ENCODE measurements at places on chromosomes 3 and 15. TPM values are rescaled to one million over a fixed set of nuclear protein-coding genes. Genes with fewer than 3 reads are reported as not detected.

The STRIT1 gene
- not detected for total RNA-seq

The SATB1 gene
- total RNA-seq, result 24.4 TPM

The CDCP1 gene
- total RNA-seq, result 11.6 TPM

The LSAMP gene
- 0.44 TPM for total RNA-seq

The HRG gene
- total RNA-seq, result not detected

The ISL2 gene
- not detected for total RNA-seq

The TRMT10C gene
- 18.7 TPM for total RNA-seq

The PPM1M gene
- 13.0 TPM for total RNA-seq

The GOLGA8Q gene
- 9.0 TPM for total RNA-seq

The EAF2 gene
- total RNA-seq, result 14.6 TPM

The BTLA gene
- 1.3 TPM for total RNA-seq

The STXBP5L gene
- total RNA-seq, result not detected

The THUMPD3 gene
- 53.8 TPM for total RNA-seq

The DAZL gene
- not detected for total RNA-seq

The WDR72 gene
- not detected for total RNA-seq

The MYRIP gene
- total RNA-seq, result 9.8 TPM

The DPPA2 gene
- total RNA-seq, result not detected

The DGKG gene
- total RNA-seq, result 2.4 TPM

The EXD1 gene
- total RNA-seq, result not detected

The DUOXA2 gene
- not detected for total RNA-seq

The TRH gene
- not detected for total RNA-seq

The SEMA3F gene
- 32.8 TPM for total RNA-seq

The NR2F2 gene
- total RNA-seq, result 17.2 TPM

The ROPN1 gene
- total RNA-seq, result not detected

The GP5 gene
- total RNA-seq, result not detected

The SYNPR gene
- not detected for total RNA-seq

The SECISBP2L gene
- total RNA-seq, result 96.9 TPM

The RASGRP1 gene
- 1.1 TPM for total RNA-seq

The TERC gene
- 21.2 TPM for total RNA-seq

Data from subcutaneous adipose tissue (tissue), 4 donors.